ENCODE measurements at places on chromosomes 5 and 9. TPM values are rescaled to one million over a fixed set of nuclear protein-coding genes. Genes with fewer than 3 reads are reported as not detected.

DNA sequence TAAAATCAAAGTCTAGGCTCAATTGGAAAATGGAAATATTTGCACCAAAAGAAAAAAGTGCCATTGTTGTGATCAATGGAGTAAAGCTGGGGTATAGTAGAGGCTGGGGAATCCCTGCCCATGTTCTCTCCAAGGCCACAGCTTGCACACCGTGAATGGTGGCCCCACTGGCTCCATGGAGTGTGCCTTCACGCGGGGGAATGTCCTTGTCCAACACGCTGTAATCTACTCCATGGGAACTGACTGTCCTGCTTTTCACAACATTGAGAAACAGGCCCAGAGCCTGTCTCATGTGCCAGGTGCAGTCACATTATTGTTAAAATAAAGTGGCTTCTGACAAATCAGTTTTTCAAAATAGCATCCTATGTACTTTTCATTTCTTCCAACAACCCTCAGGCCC, 33.1 kb upstream of the ITGA2 start:
- H3K4me1 ChIP-seq = no peaks in the 10 kb centered on the region
- no peak for DNase-seq
- H3K4me3 ChIP-seq = no peak overlapping the region
- no peaks in the 10 kb centered on the region for H3K27me3 ChIP-seq
- peaks cover 5% of the 10 kb centered on the region for H3K36me3 ChIP-seq
- no peak overlapping the region for H3K27ac ChIP-seq

GRCh38 chr5:139636975-139637408, 11.2 kb upstream of the CXXC5 start:
- no peaks in the 10 kb centered on the region for H3K27me3 ChIP-seq
- H3K27ac ChIP-seq = peak overlapping the region; percentile 95
- peaks cover 59% of the 10 kb centered on the region for H3K4me1 ChIP-seq
- peak overlapping the region; percentile 58 for H3K4me3 ChIP-seq

DNA sequence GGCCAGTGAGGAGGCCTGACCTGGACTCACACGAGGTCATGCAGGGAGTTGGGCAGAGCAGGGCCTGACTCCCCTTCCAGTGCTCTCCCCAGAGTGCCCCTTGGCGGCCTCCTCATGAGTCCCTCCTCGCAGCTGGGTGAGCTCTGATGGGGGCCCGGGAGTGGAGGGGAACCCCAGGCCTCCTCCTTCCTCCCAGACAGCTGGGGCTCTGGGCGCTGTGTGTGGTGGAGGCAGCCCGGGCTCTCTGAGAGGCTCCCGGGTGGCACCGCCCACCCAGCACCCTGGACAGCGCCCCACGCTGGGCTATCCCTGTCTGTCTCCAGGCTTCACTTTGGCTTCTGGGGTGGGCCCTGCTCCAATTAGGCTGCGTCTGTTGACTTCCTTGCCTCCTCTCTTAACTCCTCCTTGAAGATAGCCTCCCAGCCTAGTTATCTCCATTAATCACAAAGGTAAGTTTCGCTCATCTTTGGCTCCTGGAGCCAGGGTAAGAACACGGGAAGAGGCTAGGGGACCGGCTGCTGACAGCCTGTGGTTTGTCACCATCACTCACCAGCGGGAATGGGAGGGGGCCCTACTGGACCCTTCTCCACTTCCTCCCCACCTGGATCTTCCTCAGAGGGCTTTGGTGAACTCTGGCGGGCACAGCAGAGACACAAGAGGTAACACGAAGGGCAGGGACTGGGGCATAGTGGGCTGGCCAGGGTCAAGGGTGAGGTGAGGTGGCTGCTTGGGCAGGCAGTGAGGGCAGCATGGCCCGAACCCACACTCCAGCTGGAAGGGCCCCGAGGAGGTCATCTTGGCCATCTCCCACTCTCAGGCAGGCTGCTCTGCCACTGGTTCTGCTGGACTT, 13.1 kb downstream of the PSD2 start:
- no peak overlapping the region for H3K4me3 ChIP-seq
- no peak overlapping the region for H3K27ac ChIP-seq
- DNase-seq = no peak
- no peaks in the 10 kb centered on the region for H3K4me1 ChIP-seq
- no peaks in the 10 kb centered on the region for H3K27me3 ChIP-seq
- no peaks in the 10 kb centered on the region for H3K36me3 ChIP-seq

DNA sequence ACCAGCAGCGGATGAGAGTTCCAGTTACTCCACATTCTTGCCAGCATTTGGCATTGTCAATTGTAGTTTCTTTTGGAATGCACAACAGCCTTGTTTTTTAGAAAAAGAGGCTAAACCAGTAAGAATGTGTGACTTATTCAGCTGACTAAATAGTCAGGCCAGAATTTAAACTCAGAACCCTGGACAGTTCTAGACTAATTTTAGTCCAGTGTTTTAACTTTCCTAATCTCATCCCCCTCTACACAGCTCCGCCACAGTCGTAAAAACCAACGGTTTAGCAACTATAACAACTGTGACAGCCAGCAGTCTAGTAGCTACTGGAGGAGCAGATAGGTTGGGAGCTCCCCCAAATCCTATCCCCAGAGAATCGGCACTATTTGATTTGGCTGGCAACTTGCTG, 103.7 kb downstream of the FOXD1 start:
- no peak overlapping the region for H3K27ac ChIP-seq
- H3K27me3 ChIP-seq = no peaks in the 10 kb centered on the region
- no peak overlapping the region for H3K4me3 ChIP-seq
- H3K4me1 ChIP-seq = no peaks in the 10 kb centered on the region
- no peak for DNase-seq

GRCh38 chr5:103829585-103829984, 267.0 kb upstream of the NUDT12 start:
- DNase-seq = no peak
- H3K4me1 ChIP-seq = no peaks in the 10 kb centered on the region
- no peaks in the 10 kb centered on the region for H3K27me3 ChIP-seq
- H3K36me3 ChIP-seq = no peaks in the 10 kb centered on the region
- H3K4me3 ChIP-seq = no peak overlapping the region

- no peaks in the 10 kb centered on the region for H3K27me3 ChIP-seq
- peak overlapping the region; percentile 84 for H3K27ac ChIP-seq
- no peaks in the 10 kb centered on the region for H3K36me3 ChIP-seq
- H3K4me1 ChIP-seq = no peaks in the 10 kb centered on the region
- H3K4me3 ChIP-seq = peak overlapping the region; percentile 81
These were observed 854 bp upstream of the ARL15 start for GRCh38 chr5:54311176-54311677.

DNA sequence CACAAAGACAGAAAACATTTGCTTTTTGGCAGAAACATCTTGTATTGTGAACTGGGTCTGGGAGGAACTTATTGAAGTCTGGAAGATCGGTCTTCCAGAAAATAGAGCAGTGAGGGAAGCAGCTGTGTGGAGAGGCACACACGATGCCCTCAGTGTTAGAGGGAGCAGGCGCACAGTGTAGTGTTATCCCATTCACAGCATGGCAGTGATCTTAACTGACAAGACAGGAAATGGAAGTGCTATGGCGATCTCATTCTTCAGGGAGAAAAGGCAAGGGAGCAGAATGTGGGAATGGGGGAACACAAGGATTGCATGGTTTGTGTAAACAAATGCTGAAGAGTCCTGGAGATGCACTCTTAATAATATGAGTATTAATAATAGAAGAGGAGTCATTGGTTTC, 161.0 kb downstream of the PBX3 start:
- H3K4me3 ChIP-seq = no peak overlapping the region
- DNase-seq = no peak
- no peak overlapping the region for H3K27ac ChIP-seq
- no peaks in the 10 kb centered on the region for H3K27me3 ChIP-seq
- H3K4me1 ChIP-seq = no peaks in the 10 kb centered on the region

- no peaks in the 10 kb centered on the region for H3K27me3 ChIP-seq
- H3K4me1 ChIP-seq = no peaks in the 10 kb centered on the region
- H3K27ac ChIP-seq = no peak overlapping the region
- no peak for DNase-seq
These were observed 21.7 kb downstream of the HBEGF start for GRCh38 chr5:140324617-140325241.

- no peak for DNase-seq
- H3K27ac ChIP-seq = peak overlapping the region; percentile 19
- peaks cover 9% of the 10 kb centered on the region for H3K4me1 ChIP-seq
- no peaks in the 10 kb centered on the region for H3K36me3 ChIP-seq
- H3K4me3 ChIP-seq = no peak overlapping the region
These were observed 57.0 kb downstream of the TTC39B start for GRCh38 chr9:15249981-15250380.

DNA sequence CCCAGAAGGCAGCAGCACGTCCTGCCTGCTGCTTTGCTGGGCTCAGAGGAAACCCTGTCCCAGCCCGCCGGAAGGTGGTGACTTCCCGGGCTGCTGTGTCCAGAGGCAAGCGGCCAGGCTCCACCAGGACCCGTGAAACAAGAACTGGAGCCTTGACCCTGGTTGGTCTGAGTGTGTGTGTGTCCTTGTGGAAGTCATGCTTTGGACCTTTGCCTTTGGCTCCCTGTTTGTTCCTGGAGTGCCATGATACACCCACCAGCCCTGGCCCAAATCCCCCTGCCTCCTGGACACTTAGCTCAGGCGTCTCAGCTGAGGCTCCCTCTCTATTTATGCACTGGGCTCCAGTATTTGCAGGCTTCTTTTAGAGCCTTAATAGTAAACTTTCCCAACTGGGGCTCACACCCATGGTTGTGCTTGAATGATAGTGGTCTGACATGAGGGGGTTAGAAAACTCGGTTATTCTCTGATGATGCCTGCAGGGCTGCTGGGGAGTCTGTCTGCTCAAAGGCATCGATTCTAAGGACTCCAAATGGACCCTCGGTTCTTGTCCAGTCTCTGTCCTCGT, 72.2 kb downstream of the C9orf50 start:
- H3K36me3 ChIP-seq = no peaks in the 10 kb centered on the region
- H3K27ac ChIP-seq = peak overlapping the region; percentile 81
- DNase-seq = no peak

GRCh38 chr5:170785416-170785815, 1.9 kb downstream of the GABRP start:
- no peak overlapping the region for H3K4me3 ChIP-seq

GRCh38 chr5:16596581-16596940, 20.2 kb downstream of the RETREG1 start:
- no peak for DNase-seq
- peak overlapping the region; percentile 28 for H3K27ac ChIP-seq
- H3K36me3 ChIP-seq = no peaks in the 10 kb centered on the region
- no peaks in the 10 kb centered on the region for H3K27me3 ChIP-seq
- no peaks in the 10 kb centered on the region for H3K4me1 ChIP-seq

DNA sequence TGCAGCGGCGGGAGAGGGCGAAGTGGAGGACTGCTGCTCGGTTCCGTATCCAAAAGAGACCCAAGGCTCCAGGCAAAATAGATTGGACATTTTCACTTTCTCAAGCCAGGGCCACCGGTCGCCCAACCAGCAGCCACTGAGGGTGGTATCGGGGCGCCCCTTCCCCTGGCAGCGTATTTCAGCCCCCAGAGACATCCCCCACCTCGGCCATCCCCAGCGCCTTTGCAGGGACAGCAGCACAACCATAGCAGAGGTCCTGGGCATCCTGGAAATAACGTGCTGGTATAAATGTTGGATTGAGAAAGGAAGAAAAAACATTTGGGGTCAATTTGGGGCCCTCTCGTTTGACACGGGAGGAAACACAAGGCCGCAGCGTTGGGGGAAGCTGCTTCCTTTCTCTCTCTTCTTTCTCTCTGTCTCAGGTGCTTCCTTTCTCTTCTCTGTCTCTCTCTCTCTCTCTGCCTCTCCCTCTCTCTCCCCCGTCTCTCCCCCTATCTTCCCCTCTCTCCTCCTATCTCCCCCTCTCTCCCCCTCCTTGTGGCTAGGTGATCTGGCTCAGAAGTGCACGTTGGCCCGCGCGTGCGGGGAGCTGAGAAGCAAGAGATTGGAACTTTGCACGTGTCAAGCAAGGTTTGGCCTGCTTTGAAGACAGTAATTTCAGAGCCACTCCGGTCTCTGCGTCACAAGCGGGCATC, 624 bp upstream of the RETREG1 start:
- H3K27me3 ChIP-seq = no peaks in the 10 kb centered on the region
- H3K27ac ChIP-seq = peak overlapping the region; percentile 86
- H3K36me3 ChIP-seq = no peaks in the 10 kb centered on the region

DNA sequence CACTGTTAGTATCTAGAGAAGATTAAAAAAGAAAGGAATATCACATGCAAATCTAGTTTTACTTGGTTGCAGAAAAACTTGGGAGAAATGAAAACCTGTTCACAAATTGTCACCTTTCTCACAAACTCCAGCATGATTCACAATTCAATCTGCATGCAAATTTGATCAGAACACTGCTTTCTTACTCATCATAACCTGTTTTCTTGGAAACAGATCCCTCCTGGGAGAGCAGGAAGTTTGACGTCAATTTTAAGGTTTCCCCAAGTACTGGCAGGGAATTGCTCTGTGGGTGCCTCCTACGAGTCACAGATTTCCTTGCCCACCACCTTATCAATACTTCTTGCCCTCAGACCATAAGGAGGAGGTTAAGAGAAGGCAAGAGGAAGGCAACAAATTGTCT, 30.2 kb upstream of the HTR4 start:
- peak overlapping the region; percentile 57 for H3K27ac ChIP-seq
- no peak overlapping the region for H3K4me3 ChIP-seq
- DNase-seq = no peak
- H3K4me1 ChIP-seq = peaks cover 35% of the 10 kb centered on the region

- H3K27me3 ChIP-seq = no peaks in the 10 kb centered on the region
- H3K4me3 ChIP-seq = no peak overlapping the region
- H3K4me1 ChIP-seq = no peaks in the 10 kb centered on the region
- no peaks in the 10 kb centered on the region for H3K36me3 ChIP-seq
- DNase-seq = no peak
- H3K27ac ChIP-seq = no peak overlapping the region
These were observed 51.1 kb downstream of the SPEF2 start for GRCh38 chr5:35668794-35669193.

GRCh38 chr9:37531699-37532098, 44.5 kb downstream of the FBXO10 start:
- no peak overlapping the region for H3K27ac ChIP-seq
- peaks cover 36% of the 10 kb centered on the region for H3K36me3 ChIP-seq
- no peaks in the 10 kb centered on the region for H3K27me3 ChIP-seq
- H3K4me3 ChIP-seq = no peak overlapping the region
- no peak for DNase-seq
- H3K4me1 ChIP-seq = no peaks in the 10 kb centered on the region

DNA sequence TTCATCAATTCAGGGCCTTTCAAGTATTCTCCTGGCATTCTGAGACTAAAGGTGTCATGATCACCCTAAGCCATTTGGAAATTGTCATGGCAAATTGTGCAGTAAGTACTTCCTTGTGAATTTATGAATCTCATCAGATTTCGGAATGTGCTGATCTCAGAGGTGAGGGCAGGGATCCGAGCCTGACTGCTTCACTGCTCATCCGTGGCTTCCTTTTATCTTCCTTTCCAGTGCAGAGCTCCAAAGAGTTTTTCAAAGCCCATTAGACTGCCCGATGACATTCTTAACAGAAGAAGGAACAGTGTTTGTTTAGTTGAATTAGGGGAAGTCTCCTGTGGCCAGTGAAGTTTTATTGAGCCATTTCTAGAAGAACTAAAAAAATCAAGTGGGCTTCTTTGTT, 182.8 kb upstream of the GDNF start:
- H3K27me3 ChIP-seq = no peaks in the 10 kb centered on the region
- DNase-seq = no peak
- no peak overlapping the region for H3K27ac ChIP-seq

Gene FKBP15
- 16.6 TPM for total RNA-seq

Gene SPAG8
- total RNA-seq = 4.1 TPM

Gene FBP2
- total RNA-seq = not detected

Gene CCDC192
- not detected for total RNA-seq

Gene CCDC171
- total RNA-seq = 0.90 TPM

Gene KDM3B
- total RNA-seq = 42.9 TPM

Gene SEMA5A
- total RNA-seq = 26.2 TPM

Gene TAS2R1
- not detected for total RNA-seq

Gene PPP1R26
- total RNA-seq = 18.7 TPM

Gene UAP1L1
- total RNA-seq = 6.3 TPM

Gene HEMGN
- 0.31 TPM for total RNA-seq

Gene PKD2L2
- not detected for total RNA-seq

Gene ZNF454
- 2.5 TPM for total RNA-seq

Gene CCDC183
- total RNA-seq = 2.3 TPM

Gene RAB14
- 26.8 TPM for total RNA-seq

All from right atrium auricular region (tissue), 2 donors.